Iris pigment epithelial cell (primary cell): ENCODE measurements at places on chromosomes 6 and 20.

GRCh38 chr6:6738922-6739716 lies 150.6 kb downstream of the LY86 start:
- no peak for DNase-seq

- no peak for DNase-seq
Measured at GRCh38 chr6:105511639-105512038, 108.8 kb upstream of the PREP start.

GRCh38 chr20:36147690-36148089 lies 6.8 kb upstream of the EPB41L1 start:
- DNase-seq = peak; percentile 75

- no peak for DNase-seq
Measured at GRCh38 chr6:151008425-151008824, 142.9 kb downstream of the MTHFD1L start.

- no peak for DNase-seq
Measured at GRCh38 chr6:165447141-165447540, 137.7 kb upstream of the C6orf118 start.

- peak; percentile 77 for DNase-seq
Measured at GRCh38 chr6:11008821-11009220, 35.3 kb downstream of the ELOVL2 start.

GRCh38 chr6:63465750-63466149 lies 106.5 kb upstream of the LOC128125822 start:
- no peak for DNase-seq

GRCh38 chr20:53903652-53903987 lies 166.8 kb downstream of the BCAS1 start:
- DNase-seq = no peak

DNA sequence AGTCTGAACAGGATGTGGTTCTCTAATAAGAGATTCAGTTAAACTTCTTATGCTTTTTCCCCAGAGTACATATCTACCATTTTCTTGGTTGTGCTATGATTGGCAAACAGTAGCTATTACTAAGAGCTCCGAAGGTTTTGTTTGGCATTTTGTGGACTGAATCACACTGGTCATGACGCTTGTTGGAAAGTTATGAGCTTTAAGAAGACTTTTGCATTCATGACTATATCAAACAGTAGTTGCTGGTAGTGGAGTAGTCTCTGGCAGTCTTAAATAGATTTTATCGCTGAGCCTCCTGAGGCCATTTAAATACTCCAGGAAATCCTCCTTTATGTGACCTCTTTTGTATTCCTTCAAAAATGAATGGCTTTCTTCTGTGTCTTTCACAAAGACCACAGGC lies 40.8 kb downstream of the CCDC170 start:
- no peak for DNase-seq

GRCh38 chr20:31864521-31865400 lies 5.6 kb downstream of the DUSP15 start:
- no peak for DNase-seq

DNA sequence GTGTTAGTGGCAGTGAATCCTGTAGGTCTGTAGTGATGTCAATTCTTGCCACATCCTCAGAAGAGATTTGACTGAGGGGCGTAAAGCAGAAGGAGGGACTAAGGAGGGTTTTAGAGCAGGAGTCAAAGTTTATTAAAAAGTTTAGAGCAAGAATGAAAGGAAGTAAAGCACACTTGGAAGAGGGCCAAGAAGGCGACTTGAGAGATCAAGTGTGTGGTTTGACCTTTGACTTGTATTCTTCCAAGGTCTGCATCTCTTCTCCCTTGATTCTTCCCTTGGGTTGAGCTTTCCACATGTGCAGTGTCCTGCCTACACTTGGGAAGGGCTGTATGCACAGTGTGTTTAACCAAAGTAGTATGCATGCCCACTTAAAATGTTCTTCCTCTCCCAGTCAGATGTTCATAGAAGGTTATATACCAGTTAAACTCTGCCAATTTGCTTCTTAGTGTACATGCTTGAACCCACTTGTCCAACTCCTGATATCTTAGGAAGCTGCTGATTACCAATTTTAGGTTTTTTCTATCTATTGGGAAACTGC lies 627.6 kb downstream of the MMUT start:
- peak; percentile 32 for DNase-seq

GRCh38 chr6:5113096-5113495 lies 28.0 kb downstream of the PPP1R3G start:
- DNase-seq = no peak

DNA sequence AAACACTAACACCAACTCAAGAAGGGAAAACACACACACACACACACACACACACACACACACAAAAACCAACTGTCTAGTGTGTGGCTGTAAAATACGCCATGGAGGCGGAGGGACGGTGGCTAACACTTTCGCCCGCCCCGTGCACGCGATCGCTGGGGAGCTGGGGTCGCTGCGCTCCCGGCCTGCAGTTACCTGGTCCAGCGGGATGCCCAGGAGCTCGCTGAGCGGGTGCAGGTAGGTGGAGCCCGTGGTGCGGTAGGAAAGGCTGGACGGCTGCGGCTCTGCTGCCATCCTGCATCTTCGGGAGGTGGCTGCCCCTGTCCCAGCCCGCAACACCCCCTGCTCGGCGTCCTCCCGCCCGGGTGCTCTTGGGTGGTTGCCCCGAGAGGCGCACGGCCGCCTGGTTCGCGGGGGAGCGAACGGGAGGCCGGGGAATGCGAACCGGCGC lies 303 bp downstream of the MBOAT1 start:
- DNase-seq = peak; percentile 45

GRCh38 chr20:43529457-43530153 lies 22.1 kb downstream of the L3MBTL1 start:
- no peak for DNase-seq

DNA sequence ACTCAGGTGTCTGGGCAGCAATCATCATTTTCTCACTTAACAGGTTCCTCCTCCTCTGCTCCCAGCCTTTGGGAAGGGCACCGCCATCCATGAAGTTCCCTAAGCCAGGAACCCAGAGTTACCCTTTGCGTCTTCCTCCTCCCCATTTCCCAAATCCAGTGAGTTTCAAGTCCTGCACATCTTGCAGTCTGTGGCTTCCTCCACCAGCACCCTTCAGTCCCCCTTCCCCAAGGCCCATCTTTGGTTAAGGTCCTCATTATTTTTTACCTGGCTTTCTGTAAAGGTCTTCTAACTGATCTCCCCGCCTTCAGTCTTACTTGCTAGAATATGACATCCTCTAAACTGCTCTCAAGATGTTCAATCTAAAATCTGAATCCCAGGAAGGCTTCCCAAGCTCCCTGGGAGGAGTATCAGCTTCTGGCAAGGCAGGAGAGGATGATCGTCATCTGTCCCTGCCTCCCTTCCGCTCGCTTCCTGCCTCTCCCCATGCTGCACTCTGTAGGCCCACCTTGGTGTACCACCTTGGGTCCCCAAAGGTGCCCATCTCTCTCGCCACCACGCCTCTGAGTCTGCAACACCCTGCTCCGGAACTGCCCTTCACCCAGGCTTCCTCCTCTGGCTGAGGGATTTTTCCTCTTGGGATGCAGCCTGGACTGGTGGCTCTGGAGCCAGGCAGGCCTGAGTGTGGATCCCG lies 11.4 kb upstream of the DUSP22 start:
- DNase-seq = no peak

DNA sequence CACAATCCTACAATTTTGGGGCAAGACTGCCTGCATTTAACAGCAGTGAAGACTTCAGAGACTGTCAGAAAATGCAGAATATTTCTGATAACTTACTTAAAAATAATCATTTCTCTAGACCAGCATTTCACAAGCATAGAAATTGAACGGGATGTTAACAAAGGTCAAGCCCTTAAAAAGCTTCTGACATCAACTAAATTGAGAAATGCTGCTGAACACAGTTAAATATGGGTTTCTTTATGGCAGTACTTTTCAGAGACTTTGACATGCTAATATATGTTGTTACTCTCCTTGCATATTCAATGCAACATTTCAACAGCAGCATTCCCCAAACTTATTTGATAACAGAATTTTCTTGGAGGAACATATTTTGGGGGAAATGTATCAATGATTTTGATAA lies 84.5 kb downstream of the KIF13A start:
- no peak for DNase-seq

DNA sequence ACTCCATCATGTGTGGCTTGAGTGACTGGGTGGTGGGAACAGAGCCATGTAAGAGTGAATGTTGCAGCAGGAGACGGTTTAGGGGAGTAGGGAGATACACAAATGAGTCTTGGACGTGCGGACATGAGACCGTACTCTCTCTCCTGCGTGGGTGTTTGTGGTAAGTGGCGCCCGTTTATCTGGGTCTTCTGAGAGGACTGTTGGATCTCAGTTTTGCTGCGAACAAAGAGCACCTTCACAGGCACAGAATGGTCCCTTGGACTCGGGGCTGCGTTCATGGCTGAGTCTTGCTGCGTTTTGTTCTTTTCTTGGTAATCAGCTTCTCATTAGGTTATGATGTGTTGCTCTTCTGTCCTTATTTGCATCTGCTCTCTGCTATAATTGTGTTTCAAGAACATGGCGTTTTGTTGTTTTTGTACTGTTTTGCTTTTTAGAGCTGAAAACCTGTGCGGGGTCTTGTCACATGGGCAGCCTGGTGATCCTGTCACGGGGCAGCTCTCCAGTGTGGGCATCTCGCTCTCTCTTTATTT lies 28.5 kb downstream of the STK35 start:
- no peak for DNase-seq

DNA sequence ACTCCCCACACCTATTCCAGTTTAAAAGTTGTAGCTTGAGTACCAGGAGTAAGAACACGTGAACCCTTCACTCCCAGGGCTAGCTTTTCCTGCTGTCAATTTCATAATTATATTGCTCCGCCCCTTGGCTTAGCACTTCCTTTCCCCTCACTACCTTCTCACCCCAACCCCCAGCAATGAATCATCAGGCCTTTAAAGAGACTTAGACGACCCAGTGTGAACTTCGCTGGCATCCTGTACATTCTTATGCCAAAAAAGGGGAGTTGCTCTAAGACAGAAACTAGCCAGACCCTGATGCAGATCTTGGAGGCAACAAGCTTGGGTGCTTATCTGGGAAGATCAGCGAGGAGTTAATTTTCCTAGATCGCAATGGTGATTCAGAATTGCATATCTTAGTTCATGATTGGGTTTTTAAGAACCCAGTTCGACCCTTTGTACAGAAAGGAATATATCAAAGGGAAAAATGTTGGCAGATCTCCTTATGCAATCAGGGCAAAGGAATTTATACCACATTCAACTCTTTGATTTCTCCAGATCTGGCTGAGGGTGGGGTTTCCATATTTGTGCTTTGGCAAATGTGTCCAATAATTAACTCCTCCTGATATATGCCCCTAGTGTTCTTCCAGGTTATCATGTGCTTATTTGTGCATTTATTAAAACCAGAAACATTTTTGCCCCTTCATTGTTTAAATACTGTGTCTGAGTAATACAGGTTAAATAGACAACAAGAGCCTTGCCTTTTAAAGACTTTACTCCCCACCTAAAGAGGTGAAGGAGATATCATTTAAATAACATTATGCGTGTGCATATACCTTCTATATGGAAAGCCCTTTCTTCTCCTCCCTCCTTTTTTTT lies 8.1 kb upstream of the ATXN1 start:
- peak; percentile 93 for DNase-seq

DNA sequence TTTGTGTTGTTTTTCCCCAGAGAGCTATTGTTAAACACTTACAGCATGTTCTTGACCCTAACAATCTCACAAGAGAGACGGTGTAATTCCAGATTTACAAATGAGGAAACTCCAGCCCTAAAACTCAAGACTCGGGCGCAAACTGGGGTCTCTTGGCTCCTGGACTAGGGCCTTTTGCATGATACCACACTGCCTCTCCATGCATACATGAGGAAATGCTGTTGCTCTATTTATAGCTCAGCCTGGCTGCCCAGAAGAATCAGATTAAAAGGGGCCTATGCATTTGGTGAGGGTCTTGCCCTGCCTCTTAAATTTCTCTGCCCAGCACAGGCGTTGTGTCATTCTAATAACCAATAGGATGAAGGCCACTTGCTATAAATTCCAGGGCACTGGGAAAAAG lies 30.5 kb upstream of the SNRPB2 start:
- DNase-seq = no peak

GRCh38 chr6:155026022-155026705 lies 31.0 kb downstream of the TIAM2 start:
- peak; percentile 82 for DNase-seq

DNA sequence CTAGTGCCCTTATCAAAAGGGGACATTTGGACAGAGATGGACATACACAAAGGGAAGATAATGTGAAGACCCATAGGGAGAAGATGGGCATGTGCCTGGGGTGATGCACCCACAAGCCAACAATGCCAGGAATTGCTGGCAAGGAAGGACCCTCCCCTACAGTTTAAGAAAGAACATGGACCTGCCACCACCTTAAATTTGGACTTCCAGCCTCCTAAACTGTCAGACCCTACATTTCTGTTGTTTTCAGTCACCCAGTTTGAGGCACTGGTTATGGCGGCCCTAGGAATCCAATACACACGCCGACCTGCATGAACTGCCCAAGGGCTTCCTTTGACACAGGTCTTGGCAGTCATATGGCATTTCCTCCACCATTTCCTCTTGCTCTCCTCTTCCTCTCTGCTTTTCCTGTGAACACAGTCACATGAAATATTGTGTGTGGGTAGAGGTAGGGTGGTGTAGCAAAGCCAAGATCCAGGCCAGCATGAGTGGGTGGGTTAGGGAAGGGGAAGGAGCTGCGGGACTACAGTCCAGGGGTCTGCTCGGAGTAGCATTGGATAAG lies 115.6 kb downstream of the ZDHHC14 start:
- DNase-seq = no peak

DNA sequence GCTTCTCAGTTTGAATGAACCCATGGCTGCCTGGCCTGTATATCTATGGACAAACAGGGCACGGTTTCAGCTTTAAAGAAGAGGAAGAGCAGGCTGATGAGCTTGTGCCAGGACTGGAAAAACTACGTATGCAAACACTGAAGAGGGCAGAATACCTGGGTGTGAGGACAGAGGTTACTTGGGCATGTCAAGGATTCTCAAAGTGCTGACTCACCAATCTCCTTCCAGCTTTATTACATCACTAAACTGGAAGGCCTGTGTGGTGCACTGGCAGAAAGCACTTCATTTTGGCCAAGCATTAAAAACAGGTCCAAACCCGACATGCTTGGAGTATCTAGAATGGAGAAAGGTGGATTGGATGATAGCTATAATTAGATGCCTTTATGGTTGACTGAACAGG lies 95.2 kb downstream of the GMPR start:
- peak; percentile 67 for DNase-seq

- DNase-seq = no peak
Measured at GRCh38 chr20:41631826-41632225, 13.6 kb upstream of the CHD6 start.
